Ammon's horn (tissue), 1 donor: ENCODE measurements at places on chromosomes 5 and 9.

GRCh38 chr5:142012186-142012785 lies 541 bp downstream of the GNPDA1 start:
- DNase-seq = peak; percentile 52

DNA sequence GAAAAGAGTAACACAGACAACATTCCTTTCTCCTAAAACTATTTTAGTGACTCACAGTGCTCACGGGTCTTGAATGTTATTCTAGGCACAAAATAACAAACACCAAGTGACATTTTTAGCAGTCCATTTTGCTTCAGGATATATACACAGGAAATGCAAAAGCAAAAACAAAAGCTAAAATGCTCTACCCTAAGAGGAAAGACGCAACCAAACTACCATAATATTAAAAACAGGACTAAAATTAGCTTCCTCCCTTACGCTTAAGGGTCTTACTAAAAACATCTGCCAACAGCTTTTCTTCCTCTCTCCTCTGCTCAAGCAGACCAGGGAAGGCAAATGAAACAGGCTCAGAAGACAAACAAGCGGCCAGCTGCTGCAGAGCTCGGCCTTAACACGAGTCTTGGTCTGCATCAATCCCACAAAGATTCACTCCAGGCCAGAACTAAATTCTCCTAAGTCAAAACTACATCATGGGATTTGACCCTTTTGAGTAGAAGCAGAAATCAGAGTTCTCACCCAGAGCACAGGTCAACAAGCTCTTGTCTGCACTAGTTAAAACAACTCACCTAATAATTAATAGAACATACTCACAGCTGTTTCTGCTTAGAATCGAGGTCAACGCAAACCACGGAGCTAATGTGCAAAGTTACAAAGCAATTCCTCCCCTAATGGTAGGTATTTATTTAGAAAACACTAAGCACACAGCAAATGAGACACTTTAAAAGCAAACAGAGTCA lies 62.3 kb downstream of the RAPGEF1 start:
- DNase-seq = peak; percentile 44

DNA sequence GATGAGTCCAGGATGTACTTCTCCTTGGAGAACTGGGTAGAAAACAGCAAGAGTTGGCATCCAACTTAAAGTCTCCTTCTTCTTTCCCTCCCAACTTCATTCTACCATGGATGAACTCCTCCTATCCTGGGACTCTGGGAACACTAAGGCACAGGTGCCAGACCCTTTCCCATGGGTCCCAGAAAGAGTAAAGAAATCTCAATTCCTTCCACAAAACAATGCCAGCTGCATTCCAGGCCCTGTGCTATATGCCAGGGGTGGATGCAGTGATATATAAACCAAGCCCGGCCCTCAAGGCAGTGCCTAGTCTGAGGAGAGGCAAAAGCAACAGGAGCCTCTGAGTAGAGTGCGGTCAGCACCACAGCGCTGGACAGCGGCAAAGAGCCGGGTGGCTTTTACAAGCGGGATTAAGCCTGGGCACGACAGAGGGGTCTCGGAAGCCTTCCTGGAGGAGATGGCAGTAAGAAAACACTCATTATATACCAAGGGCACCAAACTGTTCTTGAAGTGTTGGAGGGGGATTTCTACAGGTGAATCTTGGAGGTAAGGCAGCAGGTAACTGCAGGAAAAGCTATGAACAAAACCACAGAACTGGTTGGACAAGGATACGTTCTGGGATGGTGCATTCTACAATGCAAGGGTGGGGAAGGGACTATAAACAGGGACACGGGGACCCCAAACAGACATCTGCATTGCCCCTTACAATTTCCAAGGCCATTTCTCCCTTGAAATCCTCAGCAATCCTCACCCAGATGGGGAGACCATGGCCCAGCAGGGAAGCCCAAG lies 16.4 kb upstream of the TOR2A start:
- DNase-seq = no peak

- peak; percentile 29 for DNase-seq
Observed at GRCh38 chr5:88269222-88269771, 652 bp upstream of the TMEM161B start.

- no peak for DNase-seq
Observed at GRCh38 chr5:149543361-149544027, 7.7 kb downstream of the CSNK1A1 start.

DNA sequence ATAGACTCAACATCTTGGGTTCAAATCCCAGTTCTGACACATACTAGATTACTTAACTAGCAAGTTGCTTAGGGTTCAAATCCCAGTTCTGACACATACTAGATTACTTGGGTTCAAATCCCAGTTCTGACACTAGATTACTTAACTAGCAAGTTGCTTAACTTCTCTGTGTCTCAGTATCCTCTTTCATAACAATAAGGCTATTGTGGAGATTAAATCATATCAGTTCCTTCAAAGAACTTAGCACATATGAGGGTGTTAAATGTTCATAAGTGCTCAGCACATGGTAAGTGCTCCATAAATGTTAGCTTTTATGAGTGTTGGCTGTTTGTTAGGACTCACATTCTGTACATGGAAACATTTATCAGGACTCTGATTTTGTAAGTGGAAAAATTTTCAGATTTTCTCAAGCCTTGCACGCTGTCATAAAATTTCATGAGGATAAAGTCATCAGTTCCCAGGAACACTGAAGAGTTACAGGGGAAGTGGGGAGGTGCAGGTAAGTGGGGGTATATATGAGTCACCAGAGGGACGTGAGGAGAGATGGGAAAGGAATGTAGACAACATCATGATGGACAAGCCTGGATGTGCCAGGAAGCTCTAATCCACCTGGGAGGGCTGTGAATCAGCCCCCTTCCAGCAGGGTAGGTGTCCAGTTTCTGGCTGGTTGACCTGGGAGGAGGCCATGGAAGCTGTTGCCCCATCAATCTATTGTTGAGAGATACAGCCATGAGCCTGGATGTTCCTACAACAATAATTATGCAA lies 532.2 kb upstream of the WWC1 start:
- DNase-seq = no peak

DNA sequence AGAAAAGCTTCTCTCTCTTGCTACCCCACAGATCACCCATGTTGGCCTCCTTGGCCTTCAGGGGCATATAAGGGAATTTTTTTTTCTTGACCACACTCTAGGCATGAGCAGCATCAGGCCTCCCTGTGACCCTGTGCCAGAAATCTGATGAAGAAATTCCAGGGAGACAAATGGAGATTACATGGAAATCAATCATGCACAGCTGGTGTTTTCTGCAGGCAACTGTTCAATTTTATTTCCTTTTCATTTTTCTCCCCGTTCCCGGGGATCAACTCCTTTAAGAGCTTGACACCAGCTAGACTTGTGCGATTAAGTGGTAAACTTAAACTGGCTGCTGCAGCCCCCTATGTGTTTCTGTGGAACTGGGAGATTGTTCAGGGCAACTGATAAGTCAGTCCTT lies 59.3 kb downstream of the GALNT10 start:
- DNase-seq = no peak

GRCh38 chr5:33074548-33074947 lies 363.4 kb downstream of the NPR3 start:
- DNase-seq = no peak

DNA sequence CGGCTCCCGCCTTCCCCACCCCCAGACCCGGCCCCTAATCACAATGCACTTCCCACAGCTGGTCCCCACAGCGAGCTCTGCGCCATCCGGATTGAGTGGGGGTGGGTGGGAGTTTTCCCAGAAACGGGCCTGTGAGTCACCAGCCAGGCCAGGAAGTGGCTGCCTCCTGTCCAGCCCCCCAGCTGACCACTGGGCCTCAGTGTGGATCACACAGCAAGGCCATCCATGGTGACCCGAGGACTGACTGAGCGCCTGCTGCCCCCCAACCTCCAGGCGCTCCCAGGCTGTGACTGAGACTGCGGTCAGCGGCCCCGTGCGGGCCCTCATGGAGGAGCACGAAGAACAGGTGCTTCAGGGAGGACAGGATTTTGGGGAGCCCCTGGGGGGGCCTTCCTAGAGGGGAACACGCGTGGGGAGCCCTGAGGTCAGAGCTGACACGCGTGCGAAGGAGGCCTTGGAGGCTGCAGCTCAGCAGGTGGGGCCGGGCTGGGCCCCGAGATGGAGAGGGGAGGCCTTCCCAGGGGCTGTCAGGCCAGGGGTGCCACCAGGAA lies 48.3 kb upstream of the EGFL7 start:
- DNase-seq = no peak

DNA sequence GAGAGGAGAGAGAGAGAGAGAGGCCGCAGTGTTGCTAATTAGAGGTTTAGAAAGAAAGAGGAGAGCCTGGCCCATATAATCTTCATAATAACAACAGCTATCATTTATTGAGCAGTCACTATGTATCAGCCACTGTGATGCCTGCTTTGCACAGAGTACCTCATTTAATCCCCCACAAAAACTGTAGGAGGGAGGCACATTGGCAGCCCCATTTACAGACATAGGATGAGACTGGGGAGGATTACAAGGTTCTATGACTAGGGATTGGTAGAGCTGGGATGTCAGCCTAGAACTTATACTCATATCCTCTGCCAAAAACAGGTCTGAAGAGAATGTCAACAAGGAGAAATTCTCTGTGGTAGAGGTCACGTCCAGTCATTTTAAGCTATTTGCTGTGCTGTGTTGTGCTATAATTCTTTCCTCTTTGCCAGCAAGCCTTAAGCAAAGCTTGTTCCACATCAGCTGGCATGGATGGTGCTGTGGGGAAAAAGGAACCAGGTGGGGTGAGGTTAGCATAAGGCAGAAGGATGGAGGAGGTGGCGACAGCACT lies 6.7 kb upstream of the GCNT4 start:
- DNase-seq = no peak

- DNase-seq = peak; percentile 50
Observed at GRCh38 chr9:9142001-9142400, 1342.4 kb upstream of the DMAC1 start.

DNA sequence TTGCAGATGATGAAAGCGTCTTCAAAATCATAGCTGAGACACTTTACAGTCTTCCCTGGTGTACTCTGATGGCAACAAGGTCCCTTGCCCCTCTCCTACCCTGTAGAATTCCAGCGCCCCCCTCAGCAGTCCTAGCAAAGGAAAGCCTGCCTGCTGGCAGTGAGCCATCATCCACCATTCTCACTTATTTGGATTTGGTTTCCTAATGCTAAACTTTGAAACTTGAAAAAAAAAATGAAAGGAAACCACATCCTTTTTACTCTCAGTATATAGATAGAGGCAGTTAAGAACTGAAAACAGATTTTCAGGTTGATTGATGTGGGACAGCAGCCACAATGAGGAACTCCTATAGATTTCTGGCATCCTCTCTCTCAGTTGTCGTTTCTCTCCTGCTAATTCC lies at the start of gene GZMA:
Gene GZMA (plus strand): TSS at position 299 of the 400 bp plus-strand sequence. CDS start 37 bp downstream, at position 336.
- no peak for DNase-seq

GRCh38 chr5:78116167-78116566 lies 178.3 kb downstream of the AP3B1 start:
- DNase-seq = no peak

DNA sequence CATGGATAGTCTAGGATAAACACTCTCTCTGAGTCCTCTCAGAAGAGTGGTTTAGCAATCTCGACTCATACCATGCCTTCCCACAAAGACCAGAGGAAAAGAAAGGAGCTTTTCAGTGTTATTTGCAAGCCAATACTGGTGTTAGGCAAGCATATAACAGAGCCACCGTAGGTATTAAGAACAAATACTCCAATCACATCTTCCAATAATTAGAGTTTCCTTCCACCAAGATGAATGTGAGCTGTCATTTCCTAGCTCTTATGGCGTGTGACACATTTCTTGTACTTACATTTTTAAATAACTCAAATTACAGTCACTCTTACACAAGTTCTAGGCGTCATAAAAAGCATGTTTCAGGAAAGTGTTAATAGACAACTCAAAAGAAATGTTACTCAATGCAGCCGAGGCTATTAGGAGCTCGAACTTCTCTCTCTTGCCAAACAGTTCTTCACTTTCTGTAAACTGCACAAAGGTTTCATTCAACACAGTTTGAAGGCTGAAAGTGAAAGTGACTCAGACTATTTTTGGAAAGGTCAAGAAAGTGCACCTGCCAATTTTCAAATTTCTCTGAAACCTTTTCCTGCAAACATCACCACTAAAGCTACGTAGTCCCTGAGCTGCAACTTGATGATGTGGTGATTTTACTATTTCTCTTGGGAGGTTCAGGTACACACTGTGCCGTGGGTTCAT lies 153.8 kb downstream of the AUH start:
- no peak for DNase-seq

DNA sequence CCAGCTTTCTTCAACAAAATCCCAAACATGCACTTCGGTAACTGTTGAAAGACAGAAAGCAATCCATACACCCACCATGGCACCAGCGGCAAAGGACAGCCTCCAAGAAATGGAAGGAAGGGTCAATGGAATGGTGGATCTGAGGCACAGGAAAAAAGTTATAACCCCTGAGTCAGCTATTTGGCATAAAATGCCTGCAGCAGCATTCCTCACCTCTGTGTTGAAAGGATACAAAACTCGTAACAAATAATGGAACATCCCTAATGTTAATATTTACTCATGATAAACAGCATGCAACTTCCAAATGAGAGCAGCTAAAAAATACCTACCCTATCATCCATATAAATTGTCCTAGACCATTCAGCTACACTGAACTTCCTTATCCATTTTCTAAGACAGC lies 9.4 kb downstream of the FBXW11 start:
- no peak for DNase-seq

GRCh38 chr9:3457175-3457574 lies 68.6 kb downstream of the RFX3 start:
- no peak for DNase-seq

- DNase-seq = no peak
Observed at GRCh38 chr5:146084376-146084775, 21.0 kb downstream of the PLAC8L1 start.

GRCh38 chr9:79799691-79800335 lies 228.0 kb downstream of the TLE4 start:
- no peak for DNase-seq

DNA sequence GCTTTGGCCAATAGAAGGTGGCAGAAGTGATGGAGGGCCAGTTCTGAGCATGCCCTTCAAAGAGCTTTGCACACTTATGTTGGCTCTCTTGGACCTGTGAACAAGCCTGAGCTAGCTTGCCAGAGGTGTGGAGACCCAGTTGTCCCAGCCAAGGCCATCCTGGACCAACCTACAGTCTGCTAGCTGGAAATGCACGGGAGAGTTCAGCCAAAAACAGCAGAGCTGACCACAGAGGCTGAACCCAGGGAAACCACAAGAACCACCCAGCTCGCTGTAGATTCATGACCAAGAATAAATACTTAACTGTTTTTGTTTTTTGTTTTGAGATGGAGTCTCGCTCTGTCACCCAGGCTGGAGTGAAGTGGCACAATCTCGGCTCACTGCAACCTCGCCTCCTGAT lies 65.4 kb upstream of the HAND1 start:
- no peak for DNase-seq

DNA sequence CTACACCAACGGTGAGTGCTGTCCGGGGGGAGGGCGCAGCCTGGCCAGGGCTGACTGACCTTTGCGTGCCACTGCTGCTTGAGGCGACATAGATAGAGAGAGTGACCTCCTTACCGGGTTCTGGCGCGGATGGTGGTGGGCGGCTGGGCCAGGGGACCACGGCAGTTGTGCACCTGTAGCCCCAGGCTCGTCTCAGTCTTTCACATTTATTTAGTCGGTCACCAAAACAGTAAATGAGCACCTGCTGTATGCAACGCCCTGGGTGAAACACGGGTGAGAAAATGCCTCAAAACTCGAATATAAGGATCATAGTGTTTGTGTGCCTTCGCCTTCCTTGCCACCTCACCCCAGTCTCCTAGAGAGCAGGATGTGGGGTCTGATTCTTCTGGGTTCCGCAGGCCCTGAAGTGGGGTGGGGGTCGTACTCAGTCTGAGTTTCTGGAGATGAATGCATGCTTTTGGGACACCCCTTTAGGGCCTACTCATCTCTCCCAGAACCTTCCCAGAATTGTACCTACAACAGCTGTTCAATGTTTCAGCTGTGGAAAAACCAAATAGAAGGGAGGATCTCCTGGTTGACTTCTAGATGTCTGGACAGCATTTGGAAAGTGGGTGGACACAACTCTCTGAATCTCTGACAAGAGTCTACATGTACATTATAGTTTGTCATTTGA lies 714 bp downstream of the SEC24A start:
- no peak for DNase-seq
